Neural progenitor cell (in vitro differentiated cells): ENCODE measurements at places on chromosomes 16 and 17.
A peak's percentile ranks its signal among the peaks of the same experiment; 100 is the strongest.

- DNase-seq, result no peak
Measured at GRCh38 chr16:27378871-27379481, 23.0 kb upstream of the IL21R start.

DNA sequence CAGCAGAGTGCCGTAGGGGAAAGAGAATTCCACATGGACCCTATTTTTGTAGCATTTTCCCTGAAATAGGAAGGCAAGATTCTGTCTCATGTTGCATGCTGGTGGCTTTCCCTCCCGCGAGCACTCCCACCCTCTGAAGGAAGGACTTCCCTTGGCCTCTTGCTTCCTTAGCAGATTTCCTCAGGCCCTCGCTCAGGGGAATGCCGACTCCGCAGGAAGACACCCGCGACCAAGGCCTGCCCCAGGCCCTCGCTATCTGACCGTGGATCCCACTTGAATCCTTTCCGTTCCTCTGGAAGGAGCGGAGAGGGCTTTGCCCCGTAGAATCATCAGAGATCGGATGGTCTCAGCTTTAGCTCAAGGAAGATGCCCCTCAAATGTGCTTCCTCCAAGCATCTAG is 179.4 kb upstream of the FOXF1 start:
- no peak for DNase-seq

DNA sequence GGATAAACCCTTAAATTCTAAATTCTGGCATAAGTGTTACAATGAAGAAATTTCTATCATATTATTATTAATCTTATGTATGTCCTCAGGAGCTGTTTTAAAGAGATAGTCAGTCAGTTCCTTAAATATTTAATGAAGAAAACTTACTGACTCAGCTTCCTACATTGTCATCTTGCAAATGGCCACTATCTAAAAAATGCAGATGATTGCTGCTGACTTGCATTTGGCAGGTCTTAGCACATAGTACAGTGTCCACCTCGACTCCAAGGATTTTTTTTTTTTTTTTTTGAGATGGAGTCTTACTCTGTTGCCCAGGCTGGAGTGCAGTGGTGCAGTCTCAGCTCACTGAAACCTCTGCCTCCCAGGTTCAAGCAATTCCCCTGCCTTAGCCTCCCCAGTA is 55.1 kb upstream of the CORO6 start:
- DNase-seq, result no peak

DNA sequence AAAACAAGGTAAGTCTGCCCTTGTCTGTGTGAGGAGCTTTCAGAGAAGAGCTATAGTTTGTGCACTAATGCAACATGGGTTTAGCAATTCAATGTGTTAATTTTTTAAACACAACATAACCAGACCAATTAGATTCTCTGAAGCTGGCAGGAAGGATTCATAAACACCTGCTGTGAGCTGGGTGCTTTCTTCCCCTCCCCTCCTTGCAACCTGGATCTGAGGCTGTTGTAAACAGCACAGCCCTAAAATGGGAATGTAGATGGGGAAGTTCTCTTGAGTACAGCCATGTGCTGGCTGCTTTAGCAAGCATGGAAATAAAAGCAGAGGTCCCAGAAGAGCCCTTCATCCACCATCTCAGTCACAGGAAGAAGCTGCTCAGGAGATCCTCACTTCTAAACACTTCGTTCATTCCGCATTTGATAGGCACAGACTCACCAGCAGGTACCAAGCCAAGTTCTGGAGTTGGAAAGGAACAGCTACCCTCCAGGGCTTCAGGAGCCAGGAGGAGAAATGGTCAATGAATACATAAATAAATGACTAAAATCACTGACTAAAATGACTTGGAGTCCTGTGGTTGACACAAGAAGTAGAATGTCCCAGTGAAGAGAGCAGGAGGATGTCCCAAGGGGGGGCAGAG is 21.7 kb downstream of the AXIN2 start:
- DNase-seq, result no peak

DNA sequence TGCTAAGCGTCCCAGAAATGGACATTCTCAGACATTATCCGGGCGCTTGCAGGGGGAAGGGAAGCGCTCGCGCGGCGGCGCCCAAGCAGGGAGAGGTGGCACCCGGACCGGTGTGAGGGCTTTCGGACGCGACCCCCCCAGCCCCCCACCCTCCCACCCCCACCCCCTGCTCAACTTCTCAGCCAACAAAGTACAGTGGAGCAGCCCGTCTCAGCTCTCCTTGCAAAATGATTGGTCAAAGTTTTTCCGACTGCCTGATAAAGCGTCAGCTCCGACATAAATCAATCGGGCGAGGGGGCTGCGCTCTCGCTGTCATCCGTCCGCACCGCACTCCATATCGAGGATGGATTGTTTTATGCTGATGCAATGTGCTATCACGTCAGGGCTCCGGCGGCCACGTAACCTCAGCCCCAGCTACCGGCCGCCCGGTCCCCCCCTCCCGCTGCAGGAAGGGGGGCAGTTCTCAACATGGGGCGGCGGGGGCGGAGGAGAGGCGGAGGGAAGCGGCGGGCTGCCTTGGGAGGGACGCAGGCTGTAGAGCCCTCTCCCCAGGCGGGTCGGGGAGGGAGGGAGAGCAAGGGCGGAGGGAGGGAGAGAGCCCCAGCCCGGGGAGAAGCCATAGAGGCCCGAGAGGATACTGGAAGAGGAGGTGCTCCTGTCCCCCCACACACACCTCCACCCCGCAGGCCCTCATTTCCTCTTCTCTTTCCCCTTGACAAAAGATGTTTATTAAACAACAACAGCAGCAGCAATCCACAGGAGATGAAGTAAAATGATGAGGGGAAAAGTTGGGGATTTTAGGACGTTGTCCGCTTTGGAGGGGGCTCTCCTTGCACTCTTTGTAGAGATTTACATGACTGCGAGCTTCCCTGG is at the start of gene HOXB9:
Gene HOXB9, minus strand, starts transcription at position 114 of the 873 bp plus-strand sequence. Its CDS starts 89 bp downstream, at position 25.
- DNase-seq, result peak; percentile 52
